ENCODE measurements at places on chromosomes 6 and 20.

- no peak for DNase-seq
These were observed 117.3 kb downstream of the B3GAT2 start for GRCh38 chr6:70839286-70840266.

DNA sequence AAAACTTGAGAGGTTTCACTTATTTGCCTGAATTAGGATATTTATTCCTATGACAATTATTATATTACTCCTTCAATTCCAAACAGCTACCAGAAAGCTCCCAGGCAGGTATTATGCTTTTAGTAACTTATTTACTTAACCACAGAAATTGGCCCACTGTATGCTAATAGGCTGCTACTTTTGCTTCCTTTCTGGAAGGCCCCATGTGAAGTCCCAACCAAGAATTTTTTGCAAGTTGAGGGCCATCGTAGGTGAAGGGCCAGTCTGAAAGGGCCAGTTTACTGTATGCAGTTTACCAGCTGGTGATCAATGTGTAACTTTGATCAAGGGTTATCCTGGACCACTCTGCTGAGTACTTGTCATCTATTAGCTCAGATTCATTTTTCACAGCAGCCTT lies 45.0 kb downstream of the EDN1 start:
- DNase-seq: no peak

- no peak for DNase-seq
These were observed 43.7 kb downstream of the TRIM38 start for GRCh38 chr6:26006086-26006939.

DNA sequence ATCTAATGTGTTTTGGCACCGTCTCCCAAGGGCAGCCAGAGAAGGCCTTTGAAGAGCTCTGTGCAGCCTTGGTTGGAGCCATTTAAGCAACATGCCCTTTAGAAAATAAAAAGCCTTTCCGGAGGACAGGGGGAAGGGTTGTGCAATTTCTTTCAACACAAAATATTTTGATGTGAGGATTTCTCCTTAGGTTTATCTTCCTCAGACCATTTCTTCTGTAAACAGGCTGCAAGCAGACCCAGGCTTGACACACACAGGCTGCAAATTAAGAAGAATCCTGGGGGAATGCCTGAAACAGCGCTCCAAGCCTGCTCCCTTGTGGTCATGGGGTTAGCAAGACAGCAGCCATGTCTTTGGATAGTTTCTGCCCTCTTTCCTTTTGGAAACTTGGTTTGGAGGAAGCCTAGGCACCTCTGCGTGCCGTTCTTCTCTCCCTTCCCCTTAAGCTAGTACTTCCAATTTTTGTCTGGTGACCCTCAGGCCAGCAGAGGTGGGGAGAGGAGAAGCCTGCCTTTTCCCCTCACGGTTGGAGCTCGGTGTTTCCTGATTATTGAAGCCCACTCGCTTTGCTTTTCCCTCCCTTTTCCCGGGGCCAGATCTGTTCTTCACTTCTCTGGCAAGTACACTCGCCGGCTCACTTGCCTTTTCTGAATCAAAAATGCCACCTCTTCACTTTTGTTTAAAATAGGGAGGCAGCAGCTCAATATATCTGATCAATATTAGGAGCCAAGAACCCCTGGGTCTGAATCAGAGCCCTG lies 39.6 kb upstream of the NOX3 start:
- DNase-seq: peak; percentile 37

GRCh38 chr6:144321839-144322591 lies 36.9 kb downstream of the UTRN start:
- DNase-seq: peak; percentile 5

DNA sequence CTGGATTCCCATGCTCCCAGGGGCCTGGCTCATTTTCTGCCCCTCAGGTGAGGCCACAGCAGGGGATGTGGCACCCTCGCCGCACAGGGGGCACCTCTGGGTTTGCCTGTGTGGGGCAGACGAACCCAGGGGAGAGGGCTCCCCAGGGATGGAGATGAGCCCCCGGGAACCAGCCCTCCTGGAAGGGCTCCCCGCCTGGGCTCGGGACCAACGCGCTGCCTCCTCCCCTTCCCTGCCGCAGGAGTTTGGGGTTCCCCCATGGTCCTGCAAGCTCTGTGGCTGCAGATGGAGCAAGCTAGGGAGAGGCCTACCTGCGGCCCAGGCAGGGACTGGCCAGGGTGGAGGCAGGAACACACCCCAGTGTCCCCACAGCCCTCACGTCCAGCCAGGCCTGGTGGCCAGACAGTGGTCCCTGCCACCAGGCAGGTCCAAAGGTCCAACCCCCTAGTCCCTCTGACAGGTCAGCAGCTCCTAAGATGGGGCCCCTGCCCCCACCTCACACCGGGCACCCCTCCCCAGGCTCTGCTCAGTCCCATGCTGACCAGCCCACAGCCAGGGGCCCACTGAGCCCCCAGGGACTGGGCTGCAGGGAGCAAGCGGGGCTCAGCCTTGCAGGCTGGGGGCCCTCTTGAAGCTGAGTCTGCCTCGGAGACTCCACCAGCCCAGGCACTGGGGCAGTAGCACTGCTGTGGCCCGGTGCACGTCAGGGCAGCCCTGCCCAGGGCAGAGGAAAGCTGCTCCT lies 13.7 kb downstream of the LAMA5 start:
- DNase-seq: no peak

- no peak for DNase-seq
These were observed 260.5 kb upstream of the EPHA7 start for GRCh38 chr6:93679836-93680235.

DNA sequence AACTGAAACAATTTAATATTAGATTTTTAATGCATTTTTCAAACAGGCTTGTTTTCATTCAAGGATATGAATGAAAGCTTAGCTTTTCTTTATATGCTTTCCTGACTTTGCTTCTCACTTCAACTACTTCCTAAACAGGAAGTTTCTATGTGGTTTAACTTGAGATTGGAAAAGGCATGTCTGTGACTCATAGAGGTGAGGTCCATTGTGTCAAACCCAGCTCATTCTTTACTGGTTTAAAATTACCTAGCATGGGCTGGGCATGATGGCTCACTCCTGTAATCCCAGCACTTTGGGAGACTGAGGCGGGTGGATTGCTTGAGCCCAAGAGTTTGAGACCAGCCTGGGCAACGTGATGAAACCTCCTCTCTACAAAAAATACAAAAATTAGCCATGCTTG lies 34.4 kb downstream of the EFHC1 start:
- no peak for DNase-seq

DNA sequence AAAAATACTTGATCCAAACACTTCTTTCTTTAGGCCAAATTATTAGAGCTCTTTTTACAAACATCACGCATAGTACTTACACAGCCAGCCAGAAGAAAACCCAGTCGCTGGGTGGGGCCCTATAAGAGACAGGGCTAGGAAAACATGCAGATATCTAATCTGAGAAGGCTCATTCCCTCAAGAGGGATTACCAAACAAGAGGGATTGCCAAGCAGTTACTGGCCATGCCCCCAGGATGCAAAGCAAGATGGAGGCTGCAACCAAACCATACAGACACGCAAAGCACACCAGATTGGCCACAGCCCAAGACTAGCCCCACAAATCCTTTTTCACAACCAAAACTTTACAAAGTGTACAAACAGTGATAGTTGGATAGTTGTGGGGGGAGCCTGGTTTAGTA lies 1235.4 kb upstream of the GJE1 start:
- DNase-seq: peak; percentile 72

GRCh38 chr6:149209871-149210775 lies 107.4 kb upstream of the TAB2 start:
- DNase-seq: no peak

Data from NCI-H82 (cell line).